ENCODE measurements at places on chromosomes 2 and 18. TPM values are rescaled to one million over a fixed set of nuclear protein-coding genes. Genes with fewer than 3 reads are reported as not detected.

Gene AKAIN1
- not detected for total RNA-seq

GRCh38 chr2:192888109-192888508, 693.4 kb upstream of the TMEFF2 start:
- DNase-seq = no peak
- H3K27ac ChIP-seq = no peak overlapping the region
- no peaks in the 10 kb centered on the region for H3K27me3 ChIP-seq
- no peaks in the 10 kb centered on the region for H3K4me1 ChIP-seq
- no peaks in the 10 kb centered on the region for H3K36me3 ChIP-seq

Gene GAREM2
- total RNA-seq = 7.1 TPM

Gene SERPINB4
- not detected for total RNA-seq

Gene SDC1
- not detected for total RNA-seq

DNA sequence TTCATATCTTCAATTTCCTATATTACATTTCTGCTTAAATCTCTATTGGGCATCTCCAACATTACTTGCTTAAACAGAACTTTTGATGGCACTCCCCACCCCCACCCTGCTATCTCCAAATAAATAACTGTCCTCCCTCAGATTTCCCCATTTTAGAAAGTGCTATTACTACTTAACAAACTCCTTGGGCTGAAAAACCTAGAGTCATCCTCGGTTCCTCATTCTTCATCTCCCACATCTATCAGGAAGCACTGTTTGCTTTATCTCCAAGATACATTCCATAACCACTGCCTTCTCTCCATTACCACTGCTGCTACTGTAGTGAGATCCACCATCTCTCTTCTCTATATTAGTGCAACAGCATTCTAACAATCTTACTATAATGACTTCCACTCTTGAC, 150.4 kb upstream of the CYRIA start:
- no peaks in the 10 kb centered on the region for H3K36me3 ChIP-seq
- no peaks in the 10 kb centered on the region for H3K4me1 ChIP-seq
- H3K27me3 ChIP-seq = no peaks in the 10 kb centered on the region

Gene RPL31
- 996 TPM for total RNA-seq

DNA sequence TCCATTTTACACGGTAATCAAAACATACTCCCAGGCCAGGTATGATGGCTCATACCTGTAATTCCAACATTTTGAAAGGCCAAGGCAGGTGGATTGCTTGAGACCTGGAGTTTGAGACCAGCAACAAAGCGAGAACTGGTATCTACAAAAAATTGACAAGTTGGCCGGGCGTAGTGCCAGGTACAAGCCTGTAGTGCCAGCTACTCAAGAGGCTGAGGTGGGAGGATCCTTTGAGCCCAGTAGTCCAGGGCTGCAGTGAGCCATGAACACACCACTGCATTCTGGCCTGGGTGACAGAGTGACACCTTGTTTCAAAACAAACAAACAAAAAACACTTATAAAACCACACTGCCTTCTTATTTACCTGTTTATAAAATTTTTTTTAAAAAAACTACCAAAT, 80.8 kb downstream of the GAREM1 start:
- no peak overlapping the region for H3K27ac ChIP-seq
- H3K4me3 ChIP-seq = no peak overlapping the region
- H3K36me3 ChIP-seq = no peaks in the 10 kb centered on the region
- no peaks in the 10 kb centered on the region for H3K27me3 ChIP-seq

DNA sequence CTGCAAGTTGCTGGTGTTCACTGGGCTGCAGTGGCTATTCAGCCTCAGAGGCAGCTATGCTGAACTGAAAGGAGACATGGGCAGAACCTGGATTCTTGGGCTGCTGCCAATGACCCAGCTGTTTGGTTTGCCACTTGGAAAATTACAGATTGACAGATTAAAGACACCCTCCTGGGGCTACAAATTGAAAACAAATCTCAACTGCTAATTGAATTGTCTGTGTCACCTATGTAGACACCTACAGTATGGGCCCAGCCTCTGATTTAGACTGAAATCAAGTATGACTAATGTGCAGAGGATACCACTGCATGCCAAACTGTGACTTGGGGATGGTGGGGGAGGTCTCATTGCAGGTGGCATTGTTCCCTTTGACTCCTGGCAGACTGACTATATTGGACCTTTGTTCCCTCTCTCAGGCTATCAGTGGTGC, 42.8 kb downstream of the ITSN2 start:
- H3K27me3 ChIP-seq = no peaks in the 10 kb centered on the region
- H3K36me3 ChIP-seq = peaks cover 4% of the 10 kb centered on the region
- no peak overlapping the region for H3K4me3 ChIP-seq
- DNase-seq = no peak

Gene CSRNP3
- total RNA-seq = not detected

DNA sequence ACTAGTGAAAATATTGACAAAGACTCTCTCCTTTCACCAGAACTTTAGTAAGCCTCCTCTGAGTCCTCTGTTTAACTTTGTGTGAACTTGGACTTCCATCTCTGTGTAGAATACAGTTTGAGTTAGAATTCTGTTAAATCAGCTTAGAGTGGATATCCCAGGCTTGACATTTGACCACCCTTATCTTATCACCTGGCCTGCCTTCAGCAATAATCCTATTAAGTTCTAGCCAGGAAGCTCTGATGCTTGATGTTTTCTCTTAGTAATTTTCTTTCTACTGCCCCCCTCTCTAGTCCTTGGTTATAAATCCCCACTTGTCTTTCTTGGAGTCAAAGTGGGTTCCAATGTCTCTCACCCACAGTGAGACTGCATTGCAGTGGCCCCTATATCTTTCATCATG, 702.7 kb upstream of the GCFC2 start:
- no peak overlapping the region for H3K27ac ChIP-seq
- no peaks in the 10 kb centered on the region for H3K36me3 ChIP-seq
- no peaks in the 10 kb centered on the region for H3K4me1 ChIP-seq

- no peak overlapping the region for H3K4me3 ChIP-seq
- no peak overlapping the region for H3K27ac ChIP-seq
- peaks cover 15% of the 10 kb centered on the region for H3K4me1 ChIP-seq
- no peaks in the 10 kb centered on the region for H3K36me3 ChIP-seq
Observed at GRCh38 chr18:13435586-13436333, 217.2 kb downstream of the LDLRAD4 start.

DNA sequence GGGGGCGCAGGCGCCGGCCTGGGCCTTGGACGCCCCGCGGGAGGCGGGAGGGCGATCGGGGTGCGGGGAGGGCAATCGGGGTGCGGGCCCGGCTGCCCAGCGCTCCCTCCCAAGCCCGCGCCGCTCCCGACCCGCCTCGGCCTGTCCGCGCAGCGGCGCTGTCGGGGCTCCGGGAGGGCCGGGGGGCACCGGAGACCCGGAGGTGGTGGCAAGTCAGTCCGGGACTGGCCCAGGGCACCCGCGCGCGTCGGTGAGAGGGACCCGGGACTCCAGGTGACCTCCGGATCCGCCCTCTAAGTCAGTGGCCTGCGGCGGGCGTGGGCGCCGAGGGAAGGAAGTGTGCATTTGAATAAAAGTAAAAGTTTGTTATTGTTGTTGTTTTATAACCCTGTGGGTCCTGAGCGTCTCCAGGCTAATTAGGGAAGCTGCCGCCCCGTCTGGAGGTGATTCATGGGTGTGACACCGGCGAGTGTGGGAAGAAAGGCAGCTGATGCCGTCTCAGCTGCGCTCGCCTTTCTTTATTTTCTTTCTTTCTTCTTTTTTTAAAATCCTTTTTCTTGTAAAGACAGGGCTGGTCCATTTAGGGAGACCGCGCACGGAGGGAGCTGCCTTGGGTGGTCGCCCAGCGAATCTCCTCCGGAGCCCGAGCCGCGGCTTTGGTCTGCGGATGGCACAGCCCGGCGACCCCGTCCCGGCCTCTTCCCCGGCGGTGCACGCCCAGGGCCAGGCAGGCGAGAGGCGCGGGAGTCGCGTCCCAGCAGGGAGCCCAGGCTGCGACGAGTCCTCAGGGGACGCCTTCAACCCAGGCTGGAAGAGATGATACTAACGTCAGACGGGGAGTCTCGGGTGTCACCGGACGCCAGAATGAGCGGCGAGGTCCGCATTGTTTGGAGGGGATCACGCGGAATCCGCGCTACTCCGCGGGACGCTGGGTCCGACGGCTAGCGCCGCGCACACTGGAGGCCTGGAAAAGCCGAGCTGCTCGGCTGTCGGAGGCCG, 627 bp upstream of the CRACDL start:
- no peak for DNase-seq
- H3K4me1 ChIP-seq = peaks cover 5% of the 10 kb centered on the region
- H3K36me3 ChIP-seq = no peaks in the 10 kb centered on the region
- no peak overlapping the region for H3K27ac ChIP-seq

GRCh38 chr18:79425569-79425886, 29.8 kb downstream of the NFATC1 start:
- peaks cover 3% of the 10 kb centered on the region for H3K36me3 ChIP-seq
- DNase-seq = no peak
- no peak overlapping the region for H3K27ac ChIP-seq
- no peaks in the 10 kb centered on the region for H3K27me3 ChIP-seq
- no peak overlapping the region for H3K4me3 ChIP-seq

DNA sequence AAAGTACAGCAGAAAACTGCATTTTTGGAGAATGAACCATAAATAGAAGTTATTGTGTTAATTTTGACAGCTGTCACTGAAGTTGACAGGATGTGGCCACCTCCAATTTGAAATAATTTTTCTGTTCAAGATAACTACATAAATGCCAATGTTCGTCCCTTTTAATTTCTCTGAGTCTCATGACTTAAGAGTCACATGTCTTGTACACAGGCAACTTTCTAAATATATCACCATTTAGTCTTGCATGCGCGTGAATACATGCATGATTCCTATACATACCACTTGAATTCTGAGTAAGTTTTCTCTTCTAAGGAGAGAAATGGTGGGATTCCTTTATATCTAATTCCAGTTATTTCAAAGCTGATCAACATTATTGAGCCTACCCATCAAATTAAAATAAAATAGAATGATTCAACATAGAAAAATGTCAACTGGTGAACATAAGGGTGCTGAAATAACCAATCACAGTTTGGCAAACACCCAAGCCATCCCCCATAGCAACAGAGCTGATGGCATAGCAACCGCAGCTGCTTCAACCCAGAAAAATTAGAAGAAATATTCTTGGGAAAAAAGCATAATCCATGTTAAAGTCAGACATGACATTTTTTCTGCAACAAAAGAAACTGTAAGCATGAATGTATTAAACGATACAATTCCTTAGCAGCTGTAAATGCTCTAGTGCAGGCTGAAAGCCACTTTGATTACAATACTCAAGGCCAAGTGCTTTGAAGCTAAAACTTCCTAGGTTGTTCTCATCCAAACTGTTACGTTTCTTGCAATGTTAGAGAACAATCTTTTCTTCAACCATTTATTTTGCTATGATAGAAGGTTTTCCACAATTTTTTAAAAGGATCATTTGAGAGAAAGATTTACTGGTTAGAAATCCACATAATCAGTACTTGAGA, 282.7 kb downstream of the DLGAP1 start:
- H3K27me3 ChIP-seq = no peaks in the 10 kb centered on the region
- no peak overlapping the region for H3K27ac ChIP-seq
- H3K4me1 ChIP-seq = no peaks in the 10 kb centered on the region
- DNase-seq = no peak
- no peak overlapping the region for H3K4me3 ChIP-seq
- H3K36me3 ChIP-seq = no peaks in the 10 kb centered on the region

GRCh38 chr2:8527031-8527430, 154.8 kb upstream of the ID2 start:
- H3K27me3 ChIP-seq = no peaks in the 10 kb centered on the region
- no peak overlapping the region for H3K27ac ChIP-seq
- peaks cover 55% of the 10 kb centered on the region for H3K4me1 ChIP-seq
- H3K4me3 ChIP-seq = no peak overlapping the region
- no peaks in the 10 kb centered on the region for H3K36me3 ChIP-seq

GRCh38 chr2:88239781-88240180, 69.6 kb downstream of the THNSL2 start:
- H3K27ac ChIP-seq = peak overlapping the region; percentile 60
- no peaks in the 10 kb centered on the region for H3K27me3 ChIP-seq
- H3K4me1 ChIP-seq = peaks cover 19% of the 10 kb centered on the region
- H3K36me3 ChIP-seq = no peaks in the 10 kb centered on the region

Gene TUBA4B
- not detected for total RNA-seq

Gene TGIF1
- total RNA-seq = 60.4 TPM

DNA sequence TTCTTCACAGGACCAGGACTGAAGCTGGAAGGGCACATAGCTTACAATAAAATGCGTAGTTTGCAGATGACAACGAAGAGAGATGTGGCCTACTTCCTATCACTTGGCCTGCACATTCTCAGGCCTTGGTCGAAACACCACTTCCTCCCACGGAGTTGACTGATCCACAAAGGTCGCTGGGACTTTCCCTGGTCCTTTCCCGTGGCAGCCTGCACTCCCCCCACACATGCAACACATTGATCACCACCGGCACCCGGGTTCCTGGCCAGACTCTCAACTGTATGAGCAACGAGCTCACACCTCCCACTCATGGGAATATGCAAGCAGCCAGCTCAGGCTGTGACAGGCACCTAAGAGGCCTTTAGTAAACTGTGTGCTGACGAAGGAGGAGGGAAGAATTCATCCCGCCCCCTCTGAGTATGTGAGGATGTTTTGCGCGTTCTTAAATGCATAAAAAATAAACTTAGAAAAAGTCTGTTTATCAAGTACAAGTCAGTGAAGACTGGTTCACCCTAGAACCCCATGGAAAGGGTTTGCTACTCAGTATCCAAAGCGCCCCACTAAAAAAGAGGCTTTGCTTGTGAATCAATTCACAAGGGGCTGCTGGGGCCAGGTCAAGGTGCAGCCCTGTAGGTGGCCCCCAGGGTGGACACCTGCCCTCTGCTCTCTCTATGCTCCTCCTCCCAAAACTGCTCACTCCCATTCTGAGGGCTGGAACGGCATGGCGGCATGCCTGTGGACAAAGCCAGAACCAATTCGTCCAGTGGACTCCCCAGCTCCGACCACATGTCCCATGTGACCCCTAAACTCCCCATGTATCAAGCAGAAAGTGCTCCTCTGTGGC, 154.3 kb downstream of the EIPR1 start:
- H3K4me1 ChIP-seq = peaks cover 30% of the 10 kb centered on the region
- H3K4me3 ChIP-seq = no peak overlapping the region
- H3K27ac ChIP-seq = peak overlapping the region; percentile 86

GRCh38 chr2:59463426-59463825, 1090.0 kb downstream of the BCL11A start:
- H3K4me3 ChIP-seq = no peak overlapping the region
- no peak overlapping the region for H3K27ac ChIP-seq
- no peak for DNase-seq
- H3K36me3 ChIP-seq = no peaks in the 10 kb centered on the region
- no peaks in the 10 kb centered on the region for H3K27me3 ChIP-seq
- no peaks in the 10 kb centered on the region for H3K4me1 ChIP-seq

DNA sequence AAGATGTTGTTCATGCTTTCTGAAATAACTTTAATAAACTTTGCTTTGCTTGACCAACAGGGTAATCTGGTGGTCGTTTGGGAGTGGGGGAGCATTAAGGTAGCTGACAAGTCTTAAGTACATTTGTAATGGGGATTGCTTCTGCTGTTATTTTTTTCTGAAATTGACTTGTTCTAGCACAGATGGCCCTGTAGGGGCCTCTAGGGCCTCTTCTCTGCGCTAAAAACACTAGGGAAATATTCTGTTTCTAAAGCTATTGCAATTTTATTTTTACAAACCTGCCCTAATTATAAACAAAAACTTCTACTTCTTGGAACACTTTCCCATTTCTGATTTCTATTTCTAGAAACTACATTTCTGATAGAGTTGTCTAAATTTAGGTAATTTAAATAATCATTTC, 191.3 kb upstream of the KCNJ3 start:
- no peak overlapping the region for H3K27ac ChIP-seq
- no peaks in the 10 kb centered on the region for H3K36me3 ChIP-seq
- no peak overlapping the region for H3K4me3 ChIP-seq
- H3K4me1 ChIP-seq = no peaks in the 10 kb centered on the region
- no peak for DNase-seq
- no peaks in the 10 kb centered on the region for H3K27me3 ChIP-seq

GRCh38 chr2:38549071-38549704, 53.5 kb downstream of the HNRNPLL start:
- no peak for DNase-seq
- no peaks in the 10 kb centered on the region for H3K4me1 ChIP-seq
- no peaks in the 10 kb centered on the region for H3K27me3 ChIP-seq
- H3K4me3 ChIP-seq = no peak overlapping the region
- no peak overlapping the region for H3K27ac ChIP-seq

Measured in natural killer cell (primary cell).